ENCODE measurements at places on chromosomes 7 and 10.

- peak; percentile 48 for DNase-seq
Measured at GRCh38 chr7:114422507-114423501, 8.2 kb downstream of the FOXP2 start.

- DNase-seq = no peak
Measured at GRCh38 chr10:126463286-126463685, 75.0 kb upstream of the ADAM12 start.

DNA sequence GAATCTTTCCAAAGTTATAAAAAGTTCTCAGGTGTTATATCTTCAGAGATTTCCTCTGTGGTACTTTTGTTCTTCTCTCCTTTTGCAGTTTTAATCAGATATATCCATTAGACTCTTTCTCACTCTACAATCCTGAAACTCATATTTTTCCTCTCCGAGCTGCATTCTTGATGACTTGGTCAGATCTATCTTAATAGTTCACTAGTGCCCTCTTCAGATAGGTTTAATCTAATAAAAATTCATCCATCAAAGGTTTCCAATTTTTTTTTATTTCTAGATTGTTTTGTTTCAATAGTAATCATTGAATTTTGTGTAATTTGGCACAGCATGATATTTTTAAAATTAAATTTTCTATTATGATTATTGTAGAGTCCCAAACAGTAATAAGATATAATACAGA lies 21.8 kb upstream of the DGKB start:
- peak; percentile 36 for DNase-seq

DNA sequence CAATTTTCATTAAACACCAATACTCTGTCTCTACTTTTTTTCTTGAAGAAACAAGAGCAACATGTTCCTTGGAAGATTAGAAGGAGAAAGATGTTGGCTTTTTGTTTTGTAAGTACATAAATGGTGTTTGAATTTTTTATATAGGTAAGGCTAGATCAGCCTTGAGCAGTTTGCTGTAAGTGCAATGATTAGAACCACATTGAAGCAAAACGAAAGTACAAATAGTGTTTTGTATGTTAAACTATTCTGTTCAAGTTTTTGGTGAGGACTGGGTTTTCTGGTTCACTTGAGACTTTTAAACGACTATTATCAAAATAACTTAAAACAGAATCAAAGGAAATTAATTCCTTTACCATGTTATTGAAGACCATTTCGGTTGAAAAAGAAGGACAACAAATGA lies 162.9 kb upstream of the NRP1 start:
- DNase-seq = peak; percentile 18

DNA sequence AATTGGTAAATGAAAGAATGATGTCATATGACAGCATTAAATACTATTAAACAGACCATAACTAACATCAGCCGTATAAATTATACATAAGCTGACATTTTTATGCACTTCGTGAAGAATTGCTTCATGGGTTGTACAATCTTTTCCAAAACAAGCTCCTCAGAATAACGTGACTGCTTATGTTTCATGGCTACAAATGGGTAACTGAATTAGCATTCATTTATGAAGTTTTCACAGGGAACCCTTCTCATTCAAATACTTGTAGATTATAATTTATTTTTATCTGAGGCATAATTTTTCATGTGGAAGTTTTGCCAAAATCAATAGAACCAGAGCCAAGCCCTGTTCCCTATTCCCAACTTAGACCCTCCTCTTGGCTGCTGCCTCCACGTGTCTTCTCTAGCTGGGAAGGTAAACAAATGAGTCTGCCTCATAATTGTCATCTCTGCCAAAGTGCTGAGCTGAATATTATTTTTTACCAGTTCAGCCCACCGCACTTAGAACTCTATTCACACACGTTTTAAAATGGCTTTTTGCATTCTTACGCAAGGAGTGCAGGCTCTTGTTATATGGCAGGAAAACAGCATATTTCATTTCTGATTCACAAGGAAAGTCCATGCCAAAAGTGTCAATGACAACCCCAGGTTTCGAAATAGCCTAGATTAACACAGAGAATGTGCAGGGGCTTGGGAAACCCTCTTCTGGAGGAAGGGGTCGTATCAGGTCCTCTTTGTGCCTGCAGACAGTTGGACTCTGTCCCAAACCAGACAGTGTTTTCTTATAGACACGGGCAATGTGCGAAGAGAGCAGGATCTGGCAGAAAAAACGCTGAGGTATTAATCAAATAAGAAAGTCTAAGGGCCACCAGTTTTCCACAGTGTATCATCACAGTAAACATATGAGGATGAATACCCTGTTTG lies 370.7 kb upstream of the MGMT start:
- DNase-seq = no peak

DNA sequence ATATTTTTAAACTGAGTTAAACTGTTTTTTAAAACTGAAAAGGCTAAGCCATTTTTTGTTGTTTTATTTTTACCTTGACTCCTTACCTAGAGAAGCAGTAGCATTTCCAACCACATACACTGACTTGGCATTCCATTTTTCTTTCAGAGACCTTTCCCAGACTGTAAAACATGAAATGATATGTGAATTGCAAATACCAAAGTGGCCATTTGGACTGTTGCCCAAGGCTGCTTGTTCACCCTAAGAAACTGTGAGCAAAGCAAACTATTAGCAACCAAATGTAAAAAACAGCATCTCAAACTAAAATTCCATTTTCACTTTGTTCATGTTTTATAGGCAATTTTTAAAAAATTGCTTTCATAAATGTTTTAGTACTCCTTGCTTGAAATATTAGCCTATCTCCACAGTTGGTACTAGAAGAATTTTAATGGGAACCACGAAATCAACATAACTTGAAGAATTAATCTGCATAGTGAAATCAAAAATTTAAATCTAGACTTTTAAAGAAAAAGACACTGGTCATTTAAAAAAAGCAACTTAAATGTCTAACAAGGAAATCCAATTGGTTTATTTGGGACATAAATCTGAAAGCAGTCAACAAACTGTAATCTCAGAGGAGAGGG lies 10.8 kb downstream of the UROS start:
- DNase-seq = no peak

DNA sequence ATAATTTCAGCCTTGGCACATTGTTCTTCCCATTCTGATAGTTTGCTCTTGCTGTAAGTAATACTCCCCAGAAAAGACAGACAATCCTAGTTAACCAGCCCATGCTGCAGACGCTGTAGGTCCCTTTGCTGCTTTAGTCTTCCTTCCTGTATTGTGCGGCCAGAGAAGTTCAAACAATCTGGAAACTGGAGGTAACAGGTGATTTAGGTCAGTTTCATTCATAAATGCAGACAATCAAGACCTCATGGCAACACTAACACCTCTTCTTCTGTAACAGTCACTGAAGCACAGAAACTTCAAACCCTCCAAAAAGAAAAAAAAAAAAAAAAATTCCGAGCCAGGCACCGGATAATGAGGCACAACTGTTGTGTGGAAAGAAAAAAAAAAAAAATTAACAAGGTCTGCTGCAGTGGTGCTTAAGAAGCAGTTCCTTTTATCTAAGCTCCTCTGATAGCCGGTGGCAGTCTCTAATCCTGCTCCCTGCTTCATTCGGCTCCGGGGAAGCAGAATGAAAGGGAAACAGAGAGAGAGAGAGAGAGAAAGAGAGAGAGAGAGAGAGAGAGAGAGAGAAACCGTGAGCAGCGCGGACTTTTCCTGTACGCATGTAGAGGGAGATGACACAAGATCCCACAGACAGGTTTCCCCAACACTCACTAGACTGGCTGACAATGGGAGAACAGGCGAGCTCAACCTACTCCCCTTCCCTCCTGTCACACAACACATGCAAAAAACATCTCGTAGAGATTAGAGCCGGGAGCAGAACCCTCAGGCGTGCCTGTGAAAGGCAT lies at the start of gene SEMA3A:
Gene SEMA3A, minus strand, starts transcription at position 306 of the 788 bp plus-strand sequence. Its CDS starts 203 bp downstream, at position 103.
- DNase-seq = peak; percentile 85

GRCh38 chr7:54394834-54395233 lies 147.3 kb upstream of the VSTM2A start:
- no peak for DNase-seq

DNA sequence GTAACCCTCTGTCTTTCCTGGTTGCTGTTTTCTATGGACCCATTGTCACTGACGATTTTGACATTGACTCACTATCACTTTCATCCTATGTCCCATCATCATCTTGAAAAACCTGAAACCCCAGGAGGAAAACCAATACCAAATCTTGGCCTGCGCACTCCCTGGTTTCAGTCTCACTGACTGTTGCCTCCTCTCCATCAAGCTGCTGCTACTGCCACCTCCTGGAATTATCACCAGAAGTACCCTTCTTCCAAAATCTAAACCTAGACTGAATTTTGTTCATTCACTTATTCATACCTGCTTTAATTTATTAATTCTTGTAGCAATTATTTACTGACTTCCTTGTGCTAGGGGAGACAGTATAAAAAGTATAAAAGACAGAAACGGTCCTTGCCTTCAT lies 44.5 kb upstream of the ACBD5 start:
- peak; percentile 67 for DNase-seq

- no peak for DNase-seq
Measured at GRCh38 chr7:34662058-34662708, 4.2 kb downstream of the NPSR1 start.

- peak; percentile 100 for DNase-seq
Measured at GRCh38 chr7:92633211-92633906, 43.2 kb upstream of the FAM133B start.

- no peak for DNase-seq
Measured at GRCh38 chr7:146926841-146927240, 810.2 kb downstream of the CNTNAP2 start.

- no peak for DNase-seq
Measured at GRCh38 chr7:17619196-17619818, 320.9 kb downstream of the AHR start.

- no peak for DNase-seq
Measured at GRCh38 chr10:122323941-122324675, 50.4 kb upstream of the PLEKHA1 start.

DNA sequence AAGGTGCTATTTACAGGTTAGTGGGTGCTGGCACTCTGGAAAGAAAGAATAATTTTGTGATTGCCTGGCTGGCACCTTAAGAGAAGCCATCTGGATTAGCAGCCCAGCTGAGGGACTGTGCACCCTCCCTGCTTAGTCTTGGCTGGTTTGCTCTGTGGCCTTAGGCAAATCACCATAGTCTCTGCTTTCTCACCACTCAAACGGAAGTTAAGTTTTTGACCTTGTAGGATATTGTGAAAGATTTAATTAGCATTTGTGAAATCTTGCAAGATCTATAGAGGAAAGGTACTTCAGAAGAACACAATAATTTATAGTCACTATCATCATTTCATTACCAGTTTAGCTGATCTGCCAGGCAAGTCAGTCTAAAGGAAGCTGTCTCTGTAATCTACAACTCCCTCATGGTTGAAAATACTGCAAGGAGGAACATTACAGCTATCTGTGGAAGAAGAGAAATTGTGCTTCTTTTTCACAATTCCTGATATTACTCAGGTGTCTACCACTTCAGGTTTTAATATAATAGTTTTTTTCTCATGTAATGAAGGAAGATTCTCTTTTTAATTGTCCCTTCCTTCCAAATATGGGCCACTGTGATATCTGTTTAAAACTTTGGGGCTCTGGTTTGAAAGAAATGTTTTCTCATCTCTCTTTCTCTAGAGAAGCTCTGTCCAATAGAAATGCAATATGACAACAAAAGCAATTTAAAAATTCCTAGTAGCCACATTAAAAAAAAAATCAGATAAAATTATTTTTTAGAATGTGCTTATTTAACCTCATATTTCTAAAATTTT lies 219.6 kb downstream of the PTEN start:
- no peak for DNase-seq

DNA sequence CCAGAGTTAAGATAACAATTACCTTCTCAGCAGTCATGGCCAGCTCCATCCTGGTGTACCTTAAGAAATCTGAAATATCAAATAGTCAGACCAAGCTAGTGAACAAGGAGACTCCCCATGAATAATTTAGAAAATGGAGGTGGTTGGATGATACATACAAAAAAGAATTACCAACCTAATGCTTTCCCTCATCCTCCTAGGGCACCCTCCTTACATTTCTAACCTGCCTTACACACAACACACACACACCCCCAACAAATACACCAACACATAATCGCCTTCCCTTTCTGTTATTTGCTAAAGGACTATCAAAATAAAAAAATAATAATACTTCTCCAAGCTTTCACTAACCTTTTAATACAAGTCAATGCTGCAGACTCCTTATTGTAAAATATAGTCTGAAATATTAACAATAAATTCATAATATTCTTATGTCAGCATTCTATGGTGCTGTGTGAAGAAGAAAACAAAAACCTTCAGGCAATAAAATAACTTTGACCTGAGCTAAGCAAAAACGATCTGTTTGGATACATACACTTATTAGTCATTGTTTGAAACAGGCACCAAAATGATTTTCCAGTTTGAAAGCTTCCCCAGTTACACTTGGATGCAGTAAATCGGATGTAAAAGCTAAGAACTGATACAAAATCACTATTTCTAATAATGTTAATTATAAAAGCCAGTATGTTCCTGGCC lies 3.4 kb downstream of the TWIST1 start:
- no peak for DNase-seq

GRCh38 chr10:81019029-81019890 lies 481.6 kb downstream of the SH2D4B start:
- DNase-seq = peak; percentile 88
